Left cardiac atrium (tissue), 4 donors: ENCODE measurements at places on chromosomes 2 and 18.

DNA sequence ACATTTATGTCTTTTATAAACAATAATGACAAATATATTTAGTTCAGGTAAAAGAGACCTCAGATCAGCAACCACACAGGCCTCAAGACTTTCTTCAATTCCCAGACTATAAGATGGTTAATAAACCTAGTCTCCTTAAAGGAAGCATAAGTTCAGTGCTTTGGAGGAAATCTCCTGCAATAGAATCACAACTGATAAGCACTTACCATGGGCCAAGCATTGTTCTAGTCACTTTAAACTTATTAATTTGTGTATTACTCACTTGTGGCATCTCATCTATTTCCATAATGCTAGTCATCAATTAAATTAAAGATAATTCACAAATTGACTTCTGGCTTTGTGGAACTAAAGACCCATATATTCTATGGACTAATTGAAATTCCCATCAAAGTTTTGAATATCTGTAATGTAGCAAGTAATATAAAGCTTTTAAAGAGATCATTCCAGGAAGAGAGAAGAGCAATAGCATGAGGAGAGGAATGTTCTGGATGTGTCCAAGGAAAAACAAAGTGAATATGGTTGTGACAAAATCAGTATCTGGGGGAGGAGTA, 42.2 kb downstream of the COL3A1 start:
- DNase-seq = no peak

DNA sequence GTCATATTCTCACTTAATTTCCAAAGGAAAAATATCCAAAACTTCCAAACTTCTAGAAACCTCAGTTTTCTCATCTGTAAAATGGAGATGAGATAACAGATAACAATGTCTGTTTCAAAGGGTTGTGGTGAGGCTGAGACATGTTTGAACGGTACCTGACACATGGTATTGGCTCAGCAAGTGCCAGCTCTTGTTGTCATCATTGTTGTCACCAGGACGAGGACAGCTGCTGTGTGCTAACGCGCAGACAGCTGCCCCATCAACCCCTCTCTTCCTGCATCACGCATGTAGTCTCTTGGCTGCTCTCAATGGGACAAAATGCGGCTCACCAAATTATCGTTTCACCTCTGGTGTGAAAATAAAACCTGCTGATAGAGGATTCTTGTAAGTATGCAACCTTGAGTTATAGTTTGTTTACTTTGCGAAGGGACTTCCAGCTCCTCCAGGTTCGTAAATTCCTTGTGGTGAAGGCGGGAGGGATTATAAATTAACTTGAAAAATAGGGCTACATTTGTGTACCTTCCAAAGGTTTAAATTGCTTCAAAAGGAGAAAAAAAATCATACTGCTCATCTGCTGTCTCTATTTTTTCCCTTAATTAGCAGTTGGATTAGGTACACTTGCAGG, 605.4 kb downstream of the BCL11A start:
- DNase-seq = no peak

DNA sequence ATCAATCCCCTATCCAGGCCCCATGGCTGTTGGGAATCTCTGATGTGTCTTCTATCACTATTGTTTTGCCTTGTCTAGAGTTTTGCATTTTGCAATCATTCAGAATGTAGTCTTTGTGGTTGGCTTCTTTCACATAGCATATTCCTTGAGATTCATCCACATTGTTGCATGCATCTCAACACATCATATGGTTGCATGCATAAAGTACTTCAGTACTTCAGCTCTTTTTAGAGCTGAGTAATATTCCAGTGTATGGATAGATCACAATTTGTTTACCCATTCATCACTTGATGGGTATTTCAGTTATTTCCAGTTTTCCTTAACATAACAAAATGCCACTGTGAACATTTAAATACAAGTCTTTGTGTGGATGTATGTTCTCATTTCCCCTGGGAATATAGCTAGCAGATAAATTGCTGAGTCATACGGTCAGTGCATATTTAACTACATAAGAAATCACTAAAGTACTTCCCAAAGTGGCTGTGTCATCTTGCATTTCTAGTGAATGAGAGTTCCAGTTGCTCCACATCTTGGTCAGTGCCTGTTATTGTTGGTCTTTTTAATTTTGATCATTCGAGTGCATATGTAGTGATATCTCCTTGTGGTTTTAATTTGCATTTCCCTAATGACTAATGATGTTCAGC, 138.8 kb downstream of the BCL11A start:
- no peak for DNase-seq

- no peak for DNase-seq
Observed at GRCh38 chr2:105959357-105959756, 214.6 kb downstream of the NCK2 start.

DNA sequence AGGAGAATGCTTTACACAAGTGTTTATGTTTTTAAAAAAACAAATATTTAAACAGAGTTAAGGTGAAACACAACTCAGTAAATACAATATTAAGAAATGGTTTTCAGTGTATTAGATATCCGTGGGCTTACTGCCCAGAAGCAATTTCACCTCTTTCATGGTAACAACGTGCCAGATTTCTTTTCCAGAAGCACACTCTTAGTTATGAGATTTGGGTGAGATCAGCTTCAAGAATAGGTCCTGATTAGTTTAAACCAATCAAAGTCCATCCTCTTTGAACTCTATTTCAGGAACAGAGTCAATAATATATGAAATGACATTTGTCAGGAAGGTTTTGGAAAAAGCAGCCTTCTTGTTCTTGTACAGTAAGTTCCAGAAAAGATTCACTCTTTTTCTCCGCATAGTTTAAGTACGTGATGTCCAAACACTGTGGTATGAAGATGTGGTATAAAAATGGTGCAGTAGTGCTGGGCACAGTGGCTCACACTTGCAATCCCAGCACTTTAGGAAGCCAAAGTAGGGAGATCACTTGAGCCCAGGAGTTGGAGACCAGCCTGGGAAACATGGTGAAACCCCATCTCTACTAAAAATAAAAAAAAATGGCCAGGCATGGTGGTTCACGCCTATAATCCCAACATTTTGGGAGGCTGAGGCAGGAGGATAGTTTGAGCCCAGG, 14.7 kb downstream of the USP34 start:
- no peak for DNase-seq

DNA sequence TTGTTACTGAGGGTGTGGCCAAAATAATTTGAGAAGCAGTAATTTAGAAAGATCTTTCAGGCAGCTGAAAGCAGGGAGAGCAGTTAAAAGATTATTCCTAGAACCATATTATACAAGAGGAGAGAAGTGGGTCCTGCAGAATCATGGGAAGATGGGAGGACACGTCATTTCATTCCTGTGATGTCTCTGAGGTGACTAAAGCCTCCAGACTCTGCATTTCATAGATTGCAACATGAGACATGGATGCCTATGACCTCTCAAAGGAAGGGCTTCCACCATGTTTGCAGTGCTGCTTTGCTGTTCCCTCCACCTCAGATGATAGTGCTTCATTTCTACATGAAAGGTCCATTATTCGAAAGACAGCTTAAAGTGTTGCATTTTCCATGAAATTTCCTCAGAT, 788.4 kb downstream of the TSN start:
- DNase-seq = no peak

DNA sequence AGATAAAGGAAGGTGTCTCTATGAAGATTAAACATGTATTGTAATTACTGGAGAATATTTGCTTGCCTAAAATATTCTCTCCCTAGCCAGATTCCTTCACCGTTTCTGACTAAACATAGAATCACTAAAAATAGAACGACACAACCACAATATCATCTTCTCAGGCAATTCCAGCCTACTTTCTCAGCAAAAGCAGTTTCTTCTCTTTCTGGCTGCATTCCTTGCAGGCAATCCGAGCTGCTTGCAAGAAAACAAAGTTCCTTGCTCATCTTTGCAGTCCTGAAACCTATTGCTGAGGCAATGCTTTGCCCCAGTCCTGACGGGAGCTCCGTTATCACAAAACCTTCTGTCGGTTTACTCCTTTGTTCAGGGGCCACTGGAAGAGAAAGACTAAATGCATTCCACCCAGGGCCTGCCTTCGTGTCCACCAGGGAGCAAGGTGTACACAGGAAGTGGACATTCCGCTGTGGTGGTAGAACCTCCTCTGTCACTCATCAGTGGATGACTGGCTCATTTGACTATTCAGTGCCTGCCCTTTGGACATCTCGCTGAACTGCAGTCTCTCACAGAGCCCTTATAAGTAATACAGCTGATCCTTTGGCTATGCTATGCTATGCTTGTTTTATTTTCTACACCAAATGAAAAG, 239.2 kb upstream of the DOK6 start:
- DNase-seq = no peak
